ENCODE measurements at places on chromosomes 2 and 18.

GRCh38 chr18:8895341-8895740, 190.0 kb downstream of the MTCL1 start:
- no peak for DNase-seq

DNA sequence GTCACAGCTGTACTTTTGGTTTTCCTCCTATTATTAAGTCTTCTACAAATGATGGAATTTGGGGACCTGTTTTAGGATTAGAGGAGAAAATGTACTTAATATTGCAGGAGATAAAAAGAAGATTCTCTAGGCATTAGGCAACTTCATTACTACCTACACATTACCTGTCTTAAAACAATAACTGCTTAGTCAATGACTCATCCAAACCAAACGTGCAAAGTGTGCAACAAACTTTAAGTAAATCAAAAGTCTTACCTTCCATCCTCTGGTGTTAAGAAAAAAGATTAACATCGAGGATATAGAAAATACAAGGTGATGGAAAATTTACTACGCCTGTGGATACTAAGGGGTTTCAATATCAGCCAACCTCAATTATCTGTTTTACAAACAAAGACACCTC, 285.3 kb upstream of the KYNU start:
- DNase-seq: no peak

DNA sequence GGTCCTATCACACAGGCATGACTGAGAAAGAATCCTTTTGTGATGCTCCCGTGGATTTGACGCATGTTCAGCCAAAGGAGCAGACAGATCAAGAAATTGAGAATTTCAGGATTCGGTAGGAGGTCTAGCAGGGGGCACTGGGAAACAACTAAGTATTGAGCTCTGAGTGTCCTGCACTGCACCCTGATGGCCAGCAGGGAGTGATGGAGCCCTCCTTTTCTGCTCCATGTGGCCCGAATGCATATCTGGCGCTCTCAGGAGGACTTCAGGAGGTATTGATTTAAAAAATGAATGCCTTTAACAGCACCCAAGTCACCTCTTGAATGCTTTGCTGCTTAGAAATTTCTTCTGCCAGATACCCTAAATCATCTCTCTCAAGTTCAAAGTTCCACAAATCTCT, 58.0 kb downstream of the ZNF519 start:
- DNase-seq: no peak

- no peak for DNase-seq
These were observed 825.8 kb downstream of the SOCS6 start for GRCh38 chr18:71114550-71115210.

DNA sequence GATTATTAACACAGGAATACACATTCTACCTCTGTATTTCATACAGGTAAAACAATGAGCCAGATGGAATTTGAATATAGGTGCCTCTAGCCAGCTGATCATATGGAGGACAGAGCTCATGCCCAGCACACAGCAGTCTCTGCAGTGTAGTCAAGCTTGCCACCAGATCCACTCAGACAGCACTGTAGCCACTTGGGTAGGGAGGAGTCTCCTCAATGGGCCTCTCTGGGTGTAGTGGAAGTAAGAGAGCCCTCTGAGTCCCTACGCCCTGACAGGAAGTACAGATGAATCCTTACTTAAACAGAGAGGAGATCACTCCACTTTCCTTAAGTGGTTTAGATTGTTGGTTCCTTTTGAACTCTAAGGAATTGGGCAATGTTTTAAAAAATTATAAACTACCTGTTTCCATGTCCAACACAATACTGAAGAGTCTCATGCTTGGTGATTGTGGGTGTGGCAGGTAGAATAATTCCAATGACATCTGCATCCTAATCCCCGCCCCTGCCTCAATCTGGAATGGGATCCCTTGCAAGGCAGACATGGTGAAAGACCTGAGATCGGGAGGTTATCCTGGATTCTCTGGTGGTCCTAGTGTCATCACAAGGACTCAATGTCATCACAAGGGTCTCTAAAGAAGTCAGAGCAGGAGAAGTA, 23.0 kb upstream of the TMEM200C start:
- no peak for DNase-seq
